ENCODE measurements at places on chromosomes 4 and X.

DNA sequence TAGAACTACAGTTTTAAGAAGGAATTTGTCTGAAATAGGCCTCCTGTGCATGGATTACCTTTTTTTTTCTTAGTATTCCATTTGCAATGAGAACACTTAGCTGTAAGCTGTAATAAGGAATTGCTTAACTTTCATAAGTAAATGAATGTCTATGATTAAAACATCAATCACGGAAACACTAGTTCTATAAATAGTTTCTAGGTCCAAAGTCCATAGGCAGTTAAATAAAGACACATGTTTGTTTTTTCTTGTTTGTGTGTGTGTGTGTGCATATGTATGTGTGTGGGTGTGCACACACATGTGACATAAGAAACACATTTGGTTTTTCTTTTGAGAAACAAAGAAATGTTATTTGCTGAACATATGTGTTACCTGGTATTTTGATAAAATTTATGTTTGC lies 11.2 kb downstream of the GPRIN3 start:
- DNase-seq: no peak

GRCh38 chrX:151825925-151826485 lies 86.7 kb upstream of the MAGEA4 start:
- DNase-seq: no peak

GRCh38 chr4:53722110-53722509 lies 130.8 kb upstream of the LNX1 start:
- no peak for DNase-seq

DNA sequence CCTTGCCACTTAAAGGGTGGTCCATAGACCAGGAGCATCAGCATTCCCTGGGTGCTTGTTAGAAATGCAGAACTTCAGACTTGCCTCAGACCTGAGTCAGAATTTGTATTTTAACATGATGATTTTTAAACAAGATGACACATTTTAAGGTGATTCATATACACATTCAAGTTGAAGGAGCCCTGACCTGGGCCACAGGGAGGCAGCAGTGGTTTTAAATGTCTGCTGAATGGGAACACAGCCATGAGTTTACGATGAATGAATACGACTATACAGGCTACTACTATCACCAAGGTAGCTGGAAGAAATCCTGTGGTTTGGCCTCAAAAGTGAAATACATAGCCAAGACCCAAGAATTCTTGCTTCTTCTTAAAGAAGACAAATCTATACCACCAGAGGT lies 2.9 kb downstream of the HDAC8 start:
- DNase-seq: no peak

GRCh38 chr4:189185810-189186432 lies 754.8 kb upstream of the FRG1 start:
- no peak for DNase-seq

GRCh38 chr4:52869656-52870055 lies 7.5 kb downstream of the RASL11B start:
- DNase-seq: no peak

GRCh38 chr4:112770114-112770513 lies 133.2 kb downstream of the LARP7 start:
- DNase-seq: no peak

- no peak for DNase-seq
These were observed 168.4 kb upstream of the TENM3 start for GRCh38 chr4:182074810-182075209.

- DNase-seq: no peak
These were observed 417.9 kb downstream of the PDGFC start for GRCh38 chr4:156553659-156554058.

GRCh38 chr4:41000356-41000755 lies 214.0 kb downstream of the APBB2 start:
- no peak for DNase-seq

DNA sequence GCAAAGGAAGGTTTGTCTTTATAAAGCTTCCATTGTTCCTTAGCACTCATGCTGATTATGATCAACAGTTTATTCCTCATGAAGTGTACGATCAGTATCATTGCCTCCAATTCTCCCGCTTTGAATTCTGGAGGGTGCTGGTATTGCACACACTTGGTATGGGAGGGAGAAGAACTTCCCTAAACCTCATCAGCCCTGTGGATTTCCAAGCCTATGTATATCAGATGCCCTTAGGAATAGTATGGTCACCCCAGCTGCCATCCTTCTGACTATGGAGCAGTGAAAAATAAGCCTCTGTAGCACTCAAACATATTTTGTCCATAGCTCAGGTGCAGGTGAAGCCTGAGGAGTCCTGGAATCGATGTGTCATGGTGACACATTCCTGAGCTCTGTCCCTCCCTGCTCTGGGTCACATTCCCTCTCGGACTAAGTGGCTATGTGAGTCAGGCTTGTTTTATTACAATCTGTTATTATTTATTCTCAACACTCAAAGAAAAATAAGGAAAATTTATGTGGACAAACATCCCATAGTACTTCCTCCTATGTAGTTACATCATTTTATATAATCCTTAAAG lies 2.0 kb upstream of the ZDHHC9 start:
- no peak for DNase-seq
